Fibroblast of upper back skin (primary cell): ENCODE measurements at places on chromosomes 6 and 20.

GRCh38 chr20:1803061-1803931, 91.9 kb upstream of the SIRPA start:
- DNase-seq, result peak; percentile 45

DNA sequence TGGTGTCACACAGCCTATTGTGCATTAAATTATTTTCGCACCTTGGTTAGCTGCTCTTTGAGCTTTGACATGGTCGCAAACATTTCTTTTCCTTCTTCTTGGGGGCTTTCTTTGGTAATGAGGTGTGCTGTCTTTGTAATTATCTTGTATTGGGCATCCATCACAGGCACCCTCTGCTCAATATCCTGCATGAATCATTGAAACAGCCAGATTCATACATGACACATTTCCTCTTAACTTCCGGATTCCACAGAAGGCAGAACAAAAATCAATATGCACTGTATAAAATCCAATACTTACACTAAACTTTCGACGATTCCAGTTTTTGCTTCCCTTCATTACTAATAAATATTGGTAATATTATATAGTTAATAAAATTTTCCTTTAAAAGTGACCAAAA, 175.6 kb downstream of the SYNE1 start:
- peak; percentile 8 for DNase-seq

- DNase-seq, result no peak
Observed at GRCh38 chr20:1215386-1216170, 10.3 kb upstream of the RAD21L1 start.

GRCh38 chr20:44219170-44219730, 8.7 kb upstream of the OSER1 start:
- no peak for DNase-seq

- DNase-seq, result no peak
Observed at GRCh38 chr6:23611776-23612381, 514.1 kb upstream of the NRSN1 start.

DNA sequence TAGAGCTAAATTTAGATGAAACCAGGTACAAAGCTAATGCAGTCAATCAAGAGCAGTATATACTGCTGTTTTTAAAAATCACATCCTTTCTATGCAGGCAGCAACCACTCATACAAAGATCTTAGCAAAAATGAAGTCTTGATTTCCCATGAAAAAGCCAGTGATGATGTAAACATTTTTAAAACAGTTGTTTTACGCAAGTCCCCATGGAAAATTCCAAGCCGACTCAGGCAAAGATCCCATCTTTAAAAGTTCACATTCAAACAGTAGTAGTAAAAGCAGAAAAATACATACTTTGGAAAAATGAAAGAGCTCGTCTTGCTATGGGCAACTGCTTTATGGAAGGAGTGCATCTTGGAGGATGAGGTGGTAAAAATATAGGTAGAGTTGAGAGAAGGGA, 84.0 kb downstream of the RCAN2 start:
- DNase-seq, result no peak

DNA sequence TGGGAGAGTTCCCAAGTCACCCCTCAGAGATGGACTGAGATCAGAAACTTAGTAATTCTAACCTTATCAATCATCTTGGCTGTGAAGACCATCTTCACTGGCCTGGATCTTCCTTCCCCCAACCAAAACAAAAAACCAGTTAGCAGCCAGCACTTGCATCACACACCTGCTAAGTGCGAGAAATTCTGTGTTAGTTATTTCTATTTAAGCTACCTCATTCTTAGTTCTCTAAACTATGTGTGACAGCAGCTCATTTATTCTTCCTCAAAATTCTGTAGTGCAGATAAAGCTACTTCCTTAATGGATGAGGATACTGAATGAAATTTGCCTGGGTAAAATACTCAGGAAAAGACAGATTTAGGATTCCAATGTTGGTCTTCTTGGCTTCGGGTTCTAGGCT, 18.2 kb upstream of the TAGAP start:
- DNase-seq, result no peak

DNA sequence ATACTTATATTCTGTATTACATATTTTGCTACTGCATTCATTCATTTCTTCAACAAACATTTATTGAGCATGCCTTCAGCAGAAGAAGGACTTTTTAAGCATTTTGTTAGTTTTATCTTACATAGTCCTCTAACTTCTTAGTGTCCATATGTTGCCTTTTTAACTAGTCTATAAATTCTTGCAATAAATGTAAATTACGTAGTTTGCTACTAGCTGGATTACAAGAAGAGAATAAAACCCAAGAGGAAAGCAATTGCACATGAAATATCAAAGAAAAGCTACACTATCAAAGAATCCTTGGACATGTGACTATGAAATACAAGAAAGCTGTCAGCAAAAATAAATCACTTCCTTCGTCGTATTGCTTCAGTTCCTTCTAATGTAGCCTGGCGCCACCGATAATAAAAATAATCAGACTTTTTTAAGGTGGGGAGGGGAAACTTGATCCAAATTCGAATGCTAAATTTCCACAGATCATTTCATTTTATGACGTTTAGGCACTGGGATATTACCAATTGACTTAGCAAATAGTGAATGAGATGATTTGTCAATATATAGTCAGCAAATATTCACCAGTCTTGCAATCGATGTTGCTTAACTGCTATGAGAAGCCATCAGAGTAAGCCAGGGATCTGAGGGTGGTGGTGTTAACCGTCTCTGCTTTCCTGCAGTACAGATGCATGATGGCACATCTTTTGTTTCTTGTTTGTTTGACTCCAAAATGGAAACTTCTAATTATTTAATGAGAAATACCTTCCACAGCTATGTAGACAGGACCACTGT, 258.7 kb upstream of the EXOC2 start:
- DNase-seq, result no peak

DNA sequence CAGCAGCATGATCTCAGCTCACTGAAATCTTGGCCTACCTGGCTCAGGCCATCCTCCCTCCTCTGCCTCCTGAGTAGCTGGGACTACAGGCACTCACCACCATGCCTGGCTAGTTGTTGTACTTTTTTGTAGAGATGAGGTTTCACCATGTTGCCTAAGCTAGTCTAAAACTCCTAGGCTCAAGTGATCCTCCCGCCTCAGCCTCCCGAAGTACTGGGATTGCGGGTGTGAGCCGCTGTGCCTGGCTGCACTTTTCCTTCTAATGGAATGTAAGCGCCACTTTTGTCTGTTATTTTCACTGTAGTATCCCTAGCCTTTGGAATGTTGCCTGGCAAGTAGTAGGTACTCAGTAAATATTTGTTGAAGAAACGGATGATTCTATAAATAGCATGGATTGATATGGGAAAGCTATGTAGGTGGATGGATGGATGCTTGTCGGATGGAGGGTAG, 10.4 kb upstream of the TRIB3 start:
- DNase-seq, result peak; percentile 46

- DNase-seq, result peak; percentile 64
Observed at GRCh38 chr6:26286168-26286877, 78.7 kb upstream of the BTN3A2 start.

DNA sequence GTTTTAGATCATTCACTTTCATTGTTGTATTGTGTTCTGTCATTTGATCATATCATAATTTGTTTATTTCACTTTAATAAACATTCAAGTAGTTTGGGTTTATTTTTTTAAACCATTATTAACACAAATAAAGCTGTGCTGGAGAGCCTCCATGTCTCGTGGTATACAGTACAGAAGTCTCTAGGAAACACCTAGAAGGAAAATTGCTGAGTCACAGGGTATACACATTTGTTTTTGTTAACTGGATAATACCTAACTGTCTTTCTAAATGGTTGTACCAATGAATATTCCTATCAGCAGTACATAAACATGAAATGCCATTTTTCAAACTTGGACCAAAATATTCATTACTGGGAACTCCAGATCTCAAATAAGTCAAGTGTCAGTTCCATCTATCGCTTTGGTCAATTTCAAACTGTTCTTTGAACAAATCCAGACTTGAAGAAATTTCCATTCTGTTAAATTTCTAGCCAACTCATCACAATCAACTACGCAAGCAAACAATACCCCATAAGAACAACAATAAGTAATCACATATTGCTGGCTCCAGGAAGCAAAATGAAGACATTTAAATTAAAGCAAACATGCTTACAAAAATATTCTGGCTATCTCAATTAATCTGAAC, 138.1 kb downstream of the ATXN1 start:
- peak; percentile 32 for DNase-seq
